ENCODE measurements at places on chromosomes 1 and 21.

DNA sequence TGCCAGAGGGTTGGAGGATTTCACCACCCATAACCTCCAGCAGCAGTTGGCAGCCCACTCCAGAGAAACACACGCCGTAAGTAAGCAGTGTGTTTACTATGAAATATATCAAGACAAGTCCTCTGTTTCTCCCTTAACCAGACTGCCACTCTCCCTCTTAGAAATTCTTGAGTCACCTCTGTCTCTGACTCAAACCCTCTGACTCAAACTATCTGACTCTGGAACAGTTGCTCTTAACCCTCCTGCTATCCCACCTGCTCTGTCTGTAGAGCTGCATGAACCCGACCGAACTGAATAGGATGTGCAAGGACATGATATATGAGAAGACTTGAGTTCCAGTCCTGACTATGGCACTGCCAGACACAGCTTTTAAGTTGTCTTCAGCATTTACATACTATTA is 14.1 kb downstream of the INPP5B start:
- DNase-seq, result peak; percentile 45

GRCh38 chr1:8439015-8439702 is 121.2 kb downstream of the SLC45A1 start:
- DNase-seq, result peak; percentile 84

DNA sequence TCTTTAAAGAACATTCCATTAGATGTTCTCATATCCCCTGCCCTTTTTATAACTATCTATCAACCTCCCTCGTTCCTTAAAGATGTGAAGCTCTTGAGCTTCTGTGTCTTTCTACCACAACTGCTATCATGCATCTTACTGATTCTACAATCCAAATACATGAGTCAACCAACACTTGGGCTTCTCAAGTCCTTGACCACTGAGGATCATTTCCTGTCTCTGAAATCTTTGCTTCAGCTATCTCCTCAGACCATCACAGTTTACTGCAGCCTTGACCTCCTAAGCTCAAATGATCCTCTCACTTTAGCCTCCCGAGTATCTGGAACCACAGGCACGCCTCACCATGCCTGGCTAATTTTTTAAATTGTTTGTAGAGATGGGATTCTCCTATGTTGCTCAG is 75.2 kb downstream of the FMO4 start:
- DNase-seq, result no peak

- DNase-seq, result no peak
These were observed 22.1 kb downstream of the RUSC1 start for GRCh38 chr1:155342842-155343241.

DNA sequence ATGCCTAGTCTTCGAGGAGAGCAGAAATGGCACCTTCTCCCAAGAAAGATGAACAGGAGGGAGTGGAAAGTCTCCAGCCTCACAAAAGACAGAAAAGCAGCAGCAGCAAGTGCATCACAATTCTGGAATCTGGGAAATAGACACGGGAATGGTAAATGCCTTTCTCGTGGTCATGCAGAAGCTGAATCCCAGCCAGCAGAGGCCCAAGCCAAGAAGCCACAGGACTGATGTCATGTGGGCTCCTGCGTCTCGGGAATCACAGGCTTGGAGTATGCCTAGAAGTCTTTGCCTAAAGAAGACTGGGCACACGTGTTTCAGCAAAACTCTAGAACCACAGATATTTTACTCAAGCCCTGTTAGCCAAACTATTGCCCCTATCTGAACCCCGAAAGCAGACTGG is 260.3 kb upstream of the PLD5 start:
- no peak for DNase-seq

DNA sequence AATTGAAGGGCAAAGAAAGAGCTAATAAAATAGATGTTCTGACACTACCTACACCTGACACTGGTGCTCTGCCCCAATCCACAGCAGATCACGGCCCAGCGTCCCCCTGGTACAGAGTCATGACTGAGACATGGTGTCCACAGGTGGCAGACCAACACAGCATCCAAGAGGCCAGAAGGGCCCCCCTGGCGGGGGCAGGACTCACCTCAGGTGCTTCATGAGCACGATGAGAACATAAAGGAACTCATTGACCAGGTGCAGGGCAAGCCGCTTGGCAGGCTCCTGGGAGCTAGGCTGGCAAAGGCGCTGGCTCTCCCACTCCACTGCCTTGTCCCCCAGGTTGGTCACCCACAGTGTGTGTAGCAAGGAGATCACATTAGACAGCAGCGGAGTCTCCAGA is 20.4 kb downstream of the MRAP start:
- no peak for DNase-seq

DNA sequence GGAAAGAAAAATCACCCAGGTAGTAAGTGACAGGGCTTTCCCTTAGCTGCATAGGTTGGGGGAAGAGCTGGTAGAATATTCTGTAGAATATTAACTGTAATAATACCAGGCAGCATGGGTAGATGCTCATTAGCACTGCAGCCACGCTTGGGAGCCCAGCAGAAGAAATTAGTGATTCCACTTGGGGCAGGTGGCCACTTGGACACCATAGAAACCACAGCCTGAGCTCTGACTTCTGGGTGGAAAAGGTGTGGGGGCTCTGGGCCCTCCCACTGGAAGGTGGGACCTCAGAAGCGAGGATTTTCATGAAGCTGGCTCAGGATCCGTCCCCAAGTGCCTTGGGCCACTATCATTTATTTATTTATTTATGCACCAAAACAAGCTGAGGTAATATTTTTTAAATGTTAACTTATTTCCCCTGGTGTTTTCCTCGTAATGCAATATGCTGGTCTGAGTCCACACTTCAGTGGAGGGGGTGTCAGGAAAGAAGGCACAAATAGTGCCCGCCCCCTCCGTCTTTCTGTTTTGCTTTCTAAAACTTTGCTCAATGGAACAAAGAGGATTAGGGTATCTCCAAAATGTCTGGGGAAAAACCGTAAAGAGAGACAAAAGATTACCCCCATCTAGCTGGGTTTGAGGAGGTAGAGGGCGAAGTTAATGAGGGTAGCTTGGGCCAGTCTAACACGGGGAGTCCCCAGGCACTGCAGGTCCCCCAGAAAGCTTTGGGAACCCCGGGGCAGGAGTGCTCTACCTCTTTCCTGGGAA is 75.2 kb upstream of the GADD45A start:
- no peak for DNase-seq

- DNase-seq, result no peak
These were observed 173.0 kb downstream of the PGBD5 start for GRCh38 chr1:230253150-230253549.

- peak; percentile 26 for DNase-seq
These were observed at the start of gene SH2D5 for GRCh38 chr1:20732588-20733359. Gene SH2D5, minus strand, starts transcription at chr1:20732703. Its CDS starts 4,659 bp downstream, at chr1:20728044.

- DNase-seq, result no peak
These were observed 42.8 kb upstream of the KRTAP11-1 start for GRCh38 chr21:30924146-30924700.

DNA sequence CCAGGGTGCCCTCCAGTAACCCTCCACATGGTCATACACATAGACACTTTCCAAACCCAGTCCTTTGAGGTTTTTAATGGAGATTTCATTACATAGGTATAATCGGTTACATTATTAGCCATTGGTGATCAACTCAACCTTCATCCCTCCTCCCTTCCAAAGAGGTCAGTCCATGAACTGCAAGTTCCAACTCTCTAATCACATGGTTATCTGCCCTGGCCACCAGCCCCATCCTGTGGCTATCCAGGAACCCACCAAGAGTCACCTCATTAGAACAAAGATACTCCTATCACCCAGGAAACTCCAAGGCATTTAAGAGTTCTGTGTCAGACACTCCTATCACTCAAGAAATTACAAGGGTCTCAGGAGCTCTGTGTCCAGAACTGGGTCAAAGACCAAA is 12.2 kb downstream of the ATP1A4 start:
- DNase-seq, result no peak

DNA sequence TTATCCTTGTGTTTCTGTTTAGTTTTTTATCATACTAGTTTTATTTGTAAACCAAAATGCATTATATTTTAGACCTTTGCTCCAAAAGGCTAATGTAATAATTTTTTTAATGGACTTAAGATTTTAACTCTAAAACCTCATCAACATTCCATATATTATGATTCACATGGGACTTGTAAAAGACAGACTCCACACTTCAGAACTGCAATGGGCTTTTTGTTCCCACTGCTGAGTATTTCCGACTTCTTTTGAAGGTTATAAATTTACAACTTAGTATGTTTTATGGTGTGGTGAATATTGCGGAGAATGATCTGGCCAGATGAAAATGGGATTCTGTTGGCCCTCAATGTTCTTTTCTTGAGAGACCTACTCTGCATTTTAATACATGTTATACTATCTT is 678.5 kb downstream of the USP25 start:
- no peak for DNase-seq

DNA sequence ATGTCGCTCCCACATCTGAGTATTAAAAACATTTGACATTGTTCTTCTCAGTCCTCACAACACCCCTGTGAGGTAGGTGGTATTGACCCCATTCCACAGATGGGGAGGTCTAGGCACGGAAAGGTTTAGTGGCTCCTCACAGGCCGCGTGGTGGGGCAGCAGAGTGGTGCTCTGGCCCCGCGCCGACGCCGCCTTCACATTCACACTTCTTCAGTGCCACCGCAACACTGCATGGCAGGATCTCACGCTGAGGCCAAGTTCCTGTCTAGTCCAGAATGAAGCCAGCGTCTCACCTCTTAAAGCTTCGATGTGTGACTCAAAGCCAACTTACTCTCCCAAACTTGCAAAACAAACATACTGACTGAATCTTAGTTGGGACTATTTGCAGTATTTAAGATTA is 12.1 kb downstream of the ICMT start:
- DNase-seq, result no peak

GRCh38 chr1:37914719-37915475 is 32.0 kb downstream of the INPP5B start:
- DNase-seq, result no peak

GRCh38 chr1:181111559-181111958 is 23.1 kb downstream of the IER5 start:
- no peak for DNase-seq

GRCh38 chr1:2628191-2628932 is 4.5 kb downstream of the MMEL1 start:
- no peak for DNase-seq

DNA sequence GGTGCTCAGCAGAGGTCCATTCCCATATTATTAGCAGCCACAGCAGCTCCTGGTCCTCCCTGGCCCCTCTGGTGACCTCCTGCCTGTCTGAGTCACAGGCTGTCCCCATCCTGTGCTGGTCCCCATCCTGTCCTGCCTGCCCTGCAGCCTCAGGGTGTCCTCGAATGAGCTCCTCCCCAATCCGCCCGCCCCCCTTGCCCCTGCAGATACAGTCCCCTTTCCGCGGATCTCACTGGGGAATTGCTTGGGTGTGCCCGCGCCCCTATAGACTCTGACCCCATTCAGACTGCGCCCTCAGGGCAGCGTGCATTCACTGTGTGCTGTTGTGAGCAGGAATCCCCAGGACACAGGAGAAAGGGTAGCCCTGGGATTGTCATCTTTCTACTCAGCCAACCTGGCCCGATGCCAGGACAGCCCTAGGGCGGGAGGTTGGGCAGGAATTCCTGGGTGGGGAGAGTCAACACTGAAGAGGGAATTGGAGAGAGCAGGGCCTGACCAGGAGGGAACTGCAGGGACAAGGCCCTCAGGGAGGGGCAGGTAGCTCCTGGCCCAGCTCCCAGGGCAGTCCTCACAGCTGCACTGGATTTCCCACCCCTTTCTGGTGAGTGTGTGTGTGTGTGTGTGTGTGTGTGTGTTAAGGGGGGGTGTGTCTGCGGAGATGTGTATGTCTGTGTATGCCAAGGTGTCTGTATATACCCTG is 1.1 kb upstream of the GUCA2A start:
- DNase-seq, result peak; percentile 75

DNA sequence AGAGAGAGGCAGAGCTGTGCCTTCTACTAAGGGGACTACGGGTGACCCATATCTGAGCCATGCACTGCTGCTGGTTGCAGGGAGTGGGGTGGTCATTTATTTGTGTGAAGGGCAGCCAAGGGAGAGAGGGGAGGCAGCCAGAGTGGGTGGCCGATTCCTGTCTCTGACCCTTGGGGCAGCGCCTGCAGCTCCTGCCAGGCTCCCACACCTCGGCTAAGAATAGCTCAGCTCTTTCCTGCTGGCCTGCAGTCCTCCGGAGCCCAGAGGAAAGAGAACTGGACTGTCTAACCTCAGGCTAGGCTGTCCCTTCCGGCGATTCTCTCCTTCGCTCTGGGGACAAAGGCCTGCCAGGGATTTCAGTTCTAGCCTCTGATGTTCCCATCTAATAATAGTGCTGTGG is 11.6 kb upstream of the CD34 start:
- DNase-seq, result no peak

- peak; percentile 12 for DNase-seq
These were observed 59.6 kb downstream of the EXTL2 start for GRCh38 chr1:100834777-100835660.

GRCh38 chr1:15323351-15323988 is 76.4 kb downstream of the FHAD1 start:
- DNase-seq, result no peak

- DNase-seq, result no peak
These were observed 3.1 kb downstream of the GJA5 start for GRCh38 chr1:147757015-147757990.

- no peak for DNase-seq
These were observed 6.0 kb upstream of the LRRC71 start for GRCh38 chr1:156914440-156914856.

DNA sequence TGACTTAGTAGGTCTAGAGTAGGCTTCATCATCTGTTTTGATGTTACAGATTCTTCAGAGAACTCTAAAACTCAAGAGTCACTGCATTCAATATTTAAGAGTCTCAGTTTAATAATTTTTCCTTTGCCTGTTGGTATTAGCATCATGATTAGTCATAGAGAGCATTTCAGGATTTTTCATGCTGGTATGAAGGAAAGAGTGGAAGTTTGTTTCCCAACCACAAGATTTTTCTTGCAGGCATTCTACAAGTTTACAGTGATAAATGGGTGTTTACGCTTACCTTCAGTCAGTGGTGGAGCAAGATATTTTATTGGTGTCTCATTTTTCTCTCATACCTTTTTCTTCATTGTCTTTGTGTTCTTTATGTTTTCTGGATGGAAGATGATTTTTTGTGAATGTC is 58.4 kb upstream of the MYOCOS start:
- no peak for DNase-seq

Measured in NCI-H526 (cell line).